ENCODE measurements at places on chromosomes 16 and 17.

DNA sequence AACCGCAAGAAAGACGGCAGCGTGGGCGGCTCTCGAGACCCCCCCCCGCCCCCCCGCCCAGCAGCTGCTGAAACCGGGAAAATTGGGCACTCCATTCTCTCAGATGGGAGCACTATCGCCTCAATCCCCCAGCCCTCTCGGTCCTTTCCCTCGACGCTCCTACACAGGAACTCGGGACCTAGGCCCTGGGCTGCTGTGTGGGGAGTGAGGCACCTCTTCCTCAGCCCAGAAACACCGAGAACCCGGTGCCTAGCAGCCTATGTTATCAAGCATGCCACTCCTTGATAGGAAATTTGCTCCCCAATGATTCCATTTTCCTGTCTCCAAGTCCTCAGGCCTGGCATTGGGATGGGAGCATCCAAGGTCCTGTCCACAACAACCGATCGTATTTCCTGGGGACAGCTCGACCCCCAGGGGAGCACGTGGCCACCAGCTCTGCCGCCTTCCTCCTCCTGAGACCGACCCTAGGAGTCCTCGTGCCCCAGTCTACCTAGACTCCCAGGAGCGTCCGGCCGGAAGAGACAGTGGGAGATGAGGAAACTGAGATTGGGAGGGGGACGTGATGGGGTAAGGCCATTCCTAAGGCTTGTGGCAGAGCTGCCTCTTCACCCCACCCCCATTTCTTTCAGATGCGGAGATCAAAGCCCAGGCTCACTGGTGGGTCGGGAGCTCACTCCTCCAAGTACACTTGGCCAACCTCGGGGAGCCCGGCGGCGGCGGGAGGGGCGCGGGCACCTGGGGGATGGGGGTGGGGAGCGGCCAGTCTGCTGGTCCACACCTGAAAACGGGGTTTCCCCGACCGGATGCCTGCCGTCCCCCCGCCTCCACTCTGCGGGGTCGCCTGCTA, 17.5 kb upstream of the CBX8 start:
- DNase-seq, result no peak

DNA sequence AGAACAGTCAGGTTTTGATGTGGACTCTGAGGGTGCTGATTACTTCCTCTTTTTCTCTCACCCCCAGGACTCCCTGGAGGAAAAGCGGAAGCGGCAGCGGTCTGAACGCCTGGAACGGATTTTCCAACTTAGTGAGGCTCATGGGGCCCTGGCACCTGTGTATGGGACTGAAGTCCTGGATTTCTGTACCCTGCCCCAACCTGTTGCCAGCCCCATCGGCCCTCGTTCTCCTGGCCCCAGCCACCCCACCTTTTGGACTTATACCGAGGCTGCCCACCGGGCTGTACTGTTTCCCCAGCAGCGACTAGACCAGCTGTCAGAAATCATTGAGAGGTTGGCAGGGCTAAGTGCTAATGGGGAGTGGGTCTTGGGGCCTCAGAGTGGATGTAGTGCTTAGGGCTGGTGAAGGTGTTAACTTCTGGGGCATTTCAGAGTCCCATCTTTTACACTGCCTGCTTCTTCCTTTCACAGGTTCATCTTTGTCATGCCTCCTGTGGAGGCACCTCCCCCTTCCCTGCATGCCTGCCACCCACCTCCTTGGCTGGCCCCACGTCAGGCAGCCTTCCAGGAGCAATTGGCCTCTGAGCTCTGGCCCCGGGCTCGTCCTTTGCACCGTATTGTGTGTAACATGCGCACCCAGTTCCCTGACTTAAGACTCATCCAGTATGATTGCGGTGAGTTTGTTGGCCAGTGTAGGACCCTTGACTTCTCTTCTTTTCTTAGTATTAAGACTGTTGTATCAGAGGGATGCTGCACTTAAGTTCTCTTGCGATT, 19.1 kb upstream of the PHKG2 start:
- no peak for DNase-seq

DNA sequence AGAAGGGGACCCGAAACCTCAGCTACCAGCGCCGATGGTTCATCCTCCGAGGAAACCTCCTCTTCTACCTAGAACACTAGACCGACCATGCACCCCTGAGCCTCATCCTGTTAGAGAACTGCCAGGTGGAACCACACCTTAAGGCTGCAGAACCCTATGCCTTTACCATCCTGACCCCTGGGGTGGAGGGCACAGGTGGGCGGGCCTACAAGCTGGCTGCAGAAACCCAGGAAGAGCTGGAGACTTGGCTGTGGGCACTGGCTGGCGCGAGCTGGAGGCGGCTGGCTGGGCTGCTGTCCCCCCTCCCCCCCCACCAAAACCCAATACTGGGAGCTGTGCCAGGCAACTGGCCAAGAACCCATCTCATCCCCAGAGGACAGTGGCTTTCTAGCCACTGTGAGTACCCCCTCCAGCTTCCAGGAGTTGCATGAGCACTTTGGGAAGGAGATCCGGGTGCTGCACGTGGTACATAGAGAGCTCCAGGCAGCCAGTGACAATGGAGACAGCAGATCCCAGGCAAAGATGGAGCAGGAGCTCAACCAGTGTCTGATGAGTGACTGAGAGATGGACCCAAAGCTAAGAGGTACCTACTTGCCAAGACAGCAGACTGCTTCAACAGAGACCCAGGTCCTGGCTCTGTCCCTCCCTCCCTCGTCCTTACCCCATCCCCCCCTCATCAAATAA, 1.4 kb upstream of the CD2BP2 start:
- DNase-seq, result no peak

GRCh38 chr17:40822132-40822812, at the start of gene KRT10:
TSS of gene KRT10 (minus strand) at chr17:40822614. CDS start at chr17:40822585, 29 bp downstream.
- DNase-seq, result no peak

GRCh38 chr17:75850928-75851692, 4.0 kb downstream of the WBP2 start:
- no peak for DNase-seq

DNA sequence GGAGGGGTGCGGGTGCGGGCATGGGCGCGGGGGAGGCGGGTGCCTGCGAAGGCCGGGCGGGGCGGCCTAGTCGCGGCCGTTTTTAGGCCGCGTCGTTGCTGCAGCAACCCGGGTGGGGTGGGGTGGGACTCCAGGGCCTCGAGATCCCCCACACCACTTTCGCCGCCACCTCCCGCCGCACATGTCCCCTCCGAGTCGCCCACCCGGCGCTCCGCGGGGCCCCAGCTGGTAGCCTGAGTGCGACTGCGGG, 11.3 kb downstream of the TBX2 start:
- DNase-seq, result no peak

- no peak for DNase-seq
These were observed 3.5 kb downstream of the GNG13 start for GRCh38 chr16:797120-797420.

DNA sequence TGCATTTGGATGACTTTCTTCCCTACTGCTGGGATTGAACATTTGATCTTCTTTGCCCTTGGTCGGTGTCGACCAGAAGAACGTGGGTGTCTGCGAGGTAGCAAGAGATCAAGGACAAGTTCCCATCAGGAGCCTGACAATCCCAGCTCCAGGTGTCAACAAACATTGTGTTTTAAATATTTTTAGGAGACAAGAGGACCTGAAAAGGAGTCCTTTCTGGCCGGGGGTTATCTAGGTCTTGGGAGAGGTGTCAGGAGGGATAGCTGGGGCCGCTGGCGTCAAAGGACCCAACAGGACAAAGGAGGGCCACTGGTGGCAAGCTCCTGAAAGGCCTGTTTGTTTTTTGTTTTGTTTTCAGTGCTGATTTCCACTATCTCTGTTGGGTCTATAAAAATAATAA, 308.4 kb upstream of the ERCC4 start:
- DNase-seq, result no peak

GRCh38 chr16:77951788-77952187, 70.6 kb upstream of the CLEC3A start:
- peak; percentile 5 for DNase-seq

GRCh38 chr17:43975898-43976297, 22.2 kb upstream of the PYY start:
- DNase-seq, result no peak

DNA sequence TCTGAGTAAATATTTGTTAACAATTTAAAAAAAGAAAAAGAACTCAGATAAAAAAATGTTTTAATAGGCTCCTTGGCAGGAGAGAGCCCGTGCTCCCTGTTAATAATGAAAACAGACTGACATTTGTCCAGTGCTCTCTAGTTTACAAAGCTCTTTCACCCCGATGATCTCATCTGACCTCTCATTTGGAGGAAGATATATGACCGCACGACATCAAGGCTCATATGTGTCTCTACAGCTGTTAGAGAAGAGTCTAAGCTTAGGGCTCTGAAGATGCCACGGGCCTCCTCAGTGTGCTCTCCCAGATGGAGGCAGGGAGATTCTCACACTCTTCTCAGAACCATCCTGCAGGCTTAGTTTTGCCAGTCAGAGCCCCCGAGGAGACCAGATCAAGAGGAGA, 280.8 kb upstream of the IRX5 start:
- no peak for DNase-seq

DNA sequence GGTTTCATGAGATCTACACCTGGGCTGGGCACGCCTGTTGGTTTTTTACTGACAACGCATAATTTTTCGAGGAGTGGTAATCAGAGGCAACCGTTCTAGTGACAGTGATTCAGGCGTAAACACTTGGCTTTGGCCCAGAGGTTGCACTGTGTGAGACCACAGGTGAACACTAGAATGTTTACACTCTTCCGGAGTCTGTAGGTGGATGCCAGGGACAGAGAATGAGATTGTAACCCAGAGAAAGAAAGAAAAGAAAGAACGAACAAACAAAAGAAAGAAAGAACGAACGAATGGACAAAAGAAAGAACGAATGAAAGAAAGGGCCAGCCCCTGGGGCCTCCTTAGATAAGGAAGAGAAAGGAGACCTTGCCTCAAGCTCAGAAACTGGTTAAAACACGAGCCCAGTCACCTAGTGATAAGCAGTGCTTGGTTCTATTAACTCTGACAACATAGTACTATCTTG, 113.2 kb downstream of the PRKCB start:
- DNase-seq, result peak; percentile 86

DNA sequence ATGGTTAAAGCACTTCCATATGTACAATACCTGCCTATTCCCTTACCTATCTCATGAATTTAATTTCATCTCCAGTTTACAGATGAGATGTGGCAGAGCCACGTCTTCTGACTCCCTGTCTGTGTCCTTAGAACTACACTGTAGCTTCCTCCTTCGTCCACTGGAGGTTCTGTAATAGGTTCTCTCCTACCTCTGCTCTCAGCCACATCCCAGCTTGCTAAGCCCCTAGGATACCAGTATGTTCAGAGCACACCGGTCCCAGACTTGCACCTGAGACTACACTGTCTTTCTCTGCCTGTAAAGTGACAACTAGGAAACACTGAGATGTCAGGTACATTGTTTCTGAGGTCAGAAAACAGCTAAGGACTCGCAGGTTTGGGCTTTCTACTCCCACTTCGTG, 3.8 kb upstream of the RASL10B start:
- DNase-seq, result no peak

DNA sequence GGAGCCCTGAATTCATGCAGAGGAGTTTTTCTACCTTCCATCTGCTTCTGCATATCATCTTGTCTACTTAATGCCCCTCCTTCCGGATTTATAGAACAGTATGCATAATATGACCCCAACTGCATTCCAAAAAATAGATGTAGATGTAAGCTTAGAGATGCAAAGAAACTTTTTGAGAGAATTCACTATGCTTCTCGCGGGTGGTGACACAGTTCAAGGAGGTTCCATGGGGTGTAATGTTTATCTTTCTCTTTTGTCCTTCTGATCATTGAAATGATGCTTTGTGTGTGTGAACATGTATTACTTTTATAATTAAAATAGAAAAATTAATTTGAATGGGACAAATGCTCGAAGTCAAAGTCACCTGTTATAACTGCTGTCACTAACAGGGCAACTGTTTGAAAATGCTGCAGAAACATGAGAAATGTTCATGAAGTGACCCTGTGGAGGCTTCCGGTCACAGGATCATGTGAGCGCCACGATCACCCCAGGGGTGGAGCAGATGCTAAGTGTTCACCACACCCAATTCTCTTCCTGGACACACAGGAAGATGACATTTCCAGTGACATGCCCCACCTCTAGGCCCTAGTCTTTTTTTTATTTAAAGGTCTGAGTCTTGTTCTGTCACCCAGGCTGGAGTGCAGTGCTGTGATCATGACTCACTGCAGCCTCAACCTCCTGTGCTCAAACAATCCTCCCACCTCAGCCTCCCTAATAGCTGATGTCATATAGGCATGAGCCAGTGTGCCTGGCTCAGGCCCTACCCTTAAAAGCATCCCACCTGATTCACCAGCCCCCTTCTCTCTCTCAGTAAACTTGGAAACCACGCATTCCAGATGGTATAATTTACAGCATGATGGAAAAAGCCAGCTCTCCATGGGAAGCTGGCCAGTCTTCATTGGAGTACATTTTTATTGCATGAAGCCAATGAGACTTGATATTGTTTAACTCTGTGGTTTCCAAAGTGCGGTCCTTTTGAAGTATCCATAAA, 21.0 kb upstream of the AGRP start:
- peak; percentile 80 for DNase-seq

DNA sequence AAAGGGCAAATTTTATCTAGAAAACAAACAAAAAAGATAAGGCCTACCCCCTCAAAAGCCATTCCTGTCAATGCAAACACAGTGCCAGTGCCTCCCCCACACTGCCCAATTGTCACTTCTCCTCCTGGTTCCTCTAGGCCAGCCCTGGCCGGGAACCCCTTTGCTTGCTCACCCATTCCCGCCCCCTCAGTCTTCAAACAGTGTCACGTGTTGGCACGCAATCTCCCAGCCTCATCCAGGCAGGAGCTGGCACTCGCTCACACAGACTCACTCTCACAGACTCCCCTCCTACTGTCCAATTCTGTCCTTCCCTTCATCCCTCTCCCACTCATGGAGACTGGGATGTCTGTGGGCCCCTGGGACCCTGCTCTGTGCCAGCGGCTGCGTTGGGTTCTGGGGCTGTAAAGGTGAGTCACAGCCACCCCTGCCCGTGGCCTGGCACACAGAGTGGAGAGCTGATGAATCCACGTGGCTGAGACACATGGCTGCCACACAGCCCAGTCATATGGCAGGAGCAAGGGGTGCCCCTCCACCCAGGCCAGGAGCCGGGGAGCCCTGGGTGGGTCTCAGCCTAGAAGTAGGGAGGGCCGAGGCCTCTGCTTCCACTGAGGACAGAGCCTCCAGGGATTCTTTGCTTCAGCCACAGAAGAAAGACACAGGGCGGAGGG, 54.8 kb downstream of the VAC14 start:
- no peak for DNase-seq

DNA sequence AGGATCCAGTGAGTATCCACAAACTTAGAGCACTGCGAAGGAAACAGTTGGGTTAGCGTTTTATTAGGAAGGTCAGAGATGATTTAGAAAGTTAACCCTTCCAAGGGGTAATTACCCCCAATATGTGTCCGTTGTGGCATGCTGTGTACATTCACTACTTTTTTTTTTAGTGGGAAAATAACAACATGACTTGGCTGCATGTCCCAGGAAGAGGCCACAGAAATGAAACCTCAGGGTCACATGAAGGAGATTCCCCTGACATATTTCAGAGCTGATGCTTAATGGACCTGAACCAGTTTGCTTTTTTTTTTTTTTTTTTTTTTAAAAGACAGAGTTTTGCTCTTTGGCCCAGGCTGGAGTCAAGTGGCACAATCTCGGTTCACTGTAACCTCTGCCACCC, 167.5 kb downstream of the PRKCA start:
- DNase-seq, result no peak

GRCh38 chr17:42989726-42990652, 8.2 kb upstream of the RPL27 start:
- no peak for DNase-seq
